ENCODE measurements at places on chromosomes 13 and 19.

DNA sequence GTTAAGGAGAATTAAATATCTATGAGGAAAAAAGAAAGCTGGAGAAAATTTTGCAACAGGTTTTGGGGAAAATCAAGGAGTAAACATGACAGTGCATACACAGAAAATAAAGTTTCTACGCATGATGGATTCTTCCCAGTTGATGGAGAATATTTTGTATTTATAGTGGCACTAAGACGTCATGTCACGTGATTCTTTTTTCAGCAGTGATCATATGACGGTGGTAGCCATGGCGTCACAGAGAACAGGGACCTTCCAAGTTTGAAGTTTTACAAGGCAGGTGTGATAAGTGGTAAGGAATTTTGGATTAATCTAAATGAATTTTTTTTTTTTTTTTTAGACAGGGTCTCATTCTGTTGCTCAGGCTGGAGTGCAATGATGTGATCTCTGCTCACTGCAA is 8.5 kb downstream of the MBD3L1 start:
- no peak for DNase-seq

DNA sequence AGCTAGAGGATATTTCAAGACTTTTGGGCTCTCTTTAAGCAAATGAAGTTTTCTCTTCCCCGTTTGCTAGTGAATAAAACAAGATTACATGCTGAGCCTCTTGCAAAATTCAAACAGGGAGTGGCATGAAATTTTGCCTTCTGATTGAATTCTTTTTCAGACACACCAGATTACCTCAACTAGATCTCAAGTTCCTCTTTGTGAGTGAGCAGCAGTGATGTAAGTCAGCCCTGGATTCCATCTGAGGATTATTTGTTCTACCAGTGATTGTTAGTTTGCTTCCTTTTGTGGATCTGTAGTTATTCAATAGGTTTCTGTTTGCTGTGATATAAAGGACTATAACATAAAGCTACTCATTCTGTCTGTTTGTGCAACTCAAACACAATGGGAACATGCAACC is 407.7 kb downstream of the LMO7 start:
- no peak for DNase-seq

DNA sequence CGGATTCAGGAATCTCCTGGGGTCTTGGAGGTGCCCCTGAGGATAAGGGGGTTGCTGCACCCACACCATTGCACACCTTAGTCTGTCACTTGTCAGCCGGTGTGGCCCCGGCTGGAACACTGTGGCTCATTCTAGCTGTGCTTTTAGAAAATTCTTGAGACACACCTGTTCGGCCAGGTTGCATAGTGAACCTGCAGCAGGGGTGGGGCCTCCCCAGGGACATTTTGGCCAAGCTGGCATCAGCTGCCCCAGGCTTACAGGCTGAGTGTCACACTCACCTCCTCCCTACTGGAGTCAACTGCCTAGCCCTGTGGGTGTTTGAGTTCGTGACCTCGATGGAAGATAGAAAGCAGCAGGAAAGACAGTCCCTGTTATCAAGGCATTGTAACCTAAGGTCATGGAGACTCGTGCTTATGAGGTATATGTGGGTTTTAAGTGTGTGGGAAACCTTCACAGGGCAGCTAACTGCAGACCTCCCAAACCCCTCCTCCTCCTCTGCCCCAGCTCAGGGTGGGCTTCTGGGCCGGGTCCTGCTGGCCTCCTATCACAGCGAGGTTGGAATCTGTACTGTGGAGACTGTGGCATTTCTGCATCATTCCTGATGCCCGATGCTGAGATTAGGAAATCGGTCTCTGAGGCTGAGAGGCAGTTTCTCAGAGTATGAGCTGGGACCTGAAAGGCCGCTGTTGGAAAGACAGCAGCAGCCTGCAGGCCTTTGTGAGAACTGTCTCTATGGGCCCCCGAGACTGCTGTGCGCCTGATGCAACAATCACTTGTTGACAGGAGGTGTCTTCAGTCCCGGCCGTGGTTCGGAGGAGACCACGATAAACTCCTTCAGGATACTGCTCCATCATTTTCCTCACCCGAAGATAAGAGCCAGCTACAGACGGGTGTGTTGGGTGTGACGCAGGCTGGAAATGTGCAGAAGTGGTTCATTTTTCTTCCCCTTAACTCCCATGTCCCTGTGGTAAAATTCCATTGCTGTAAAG is 72.2 kb downstream of the ATP11A start:
- DNase-seq: no peak

GRCh38 chr19:13463296-13463695 is 43.0 kb downstream of the CACNA1A start:
- no peak for DNase-seq

DNA sequence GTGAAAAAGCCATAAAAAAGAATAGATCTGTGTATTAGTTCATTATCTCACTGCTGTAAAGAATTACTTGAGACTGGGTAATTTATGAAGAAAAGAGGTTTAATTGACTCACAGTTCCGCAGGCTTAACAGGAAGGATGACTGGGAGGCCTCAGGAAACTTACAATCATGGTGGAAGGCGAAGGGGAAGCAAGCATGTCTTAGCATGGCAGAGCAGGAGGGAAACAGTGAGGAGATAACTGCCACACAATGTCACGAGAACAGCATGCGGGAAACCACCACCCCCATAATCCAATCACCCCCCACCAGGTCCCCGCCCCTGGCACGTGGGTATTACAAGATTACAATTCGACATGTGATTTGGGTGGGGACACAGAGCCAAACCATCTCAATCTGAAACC is 39.1 kb upstream of the EEF1AKMT1 start:
- DNase-seq: no peak

DNA sequence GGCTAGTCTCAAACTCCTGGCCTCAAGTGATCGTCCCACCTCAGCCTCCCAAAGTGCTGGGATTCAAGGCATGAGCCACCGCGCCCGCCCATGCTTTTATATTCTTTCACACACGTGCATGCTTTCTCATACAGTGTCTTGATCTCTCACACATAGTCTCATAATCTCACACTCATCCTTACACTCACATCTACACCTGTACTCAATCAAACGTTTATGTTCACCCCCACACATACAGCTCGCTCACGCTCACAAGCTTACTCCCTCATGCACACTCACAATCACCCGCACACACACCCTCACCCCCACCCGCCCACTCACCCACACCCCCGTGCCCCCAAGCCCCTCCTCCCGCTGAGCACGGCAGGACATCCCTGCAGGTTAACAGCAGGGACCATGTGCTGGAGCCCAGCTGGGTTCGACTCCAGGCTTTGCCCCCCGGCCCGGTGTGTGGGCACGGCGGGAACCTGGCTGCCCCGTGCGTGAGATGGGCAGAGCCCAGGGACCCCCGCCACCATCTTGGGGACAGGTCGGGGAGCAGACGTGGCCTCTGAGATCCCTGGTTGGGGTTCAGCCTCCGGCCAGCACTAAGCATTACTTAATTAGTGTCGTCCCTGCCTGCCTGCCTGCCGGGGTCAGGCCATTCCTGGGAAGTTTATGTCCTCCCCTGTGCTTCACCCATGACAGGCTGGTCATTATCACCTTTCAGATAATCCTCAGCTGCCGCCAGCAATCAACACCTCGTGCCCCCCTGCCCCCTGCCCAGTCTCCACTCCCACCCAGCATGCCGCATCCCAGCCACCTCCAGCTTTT is 11.4 kb downstream of the SBK2 start:
- no peak for DNase-seq

DNA sequence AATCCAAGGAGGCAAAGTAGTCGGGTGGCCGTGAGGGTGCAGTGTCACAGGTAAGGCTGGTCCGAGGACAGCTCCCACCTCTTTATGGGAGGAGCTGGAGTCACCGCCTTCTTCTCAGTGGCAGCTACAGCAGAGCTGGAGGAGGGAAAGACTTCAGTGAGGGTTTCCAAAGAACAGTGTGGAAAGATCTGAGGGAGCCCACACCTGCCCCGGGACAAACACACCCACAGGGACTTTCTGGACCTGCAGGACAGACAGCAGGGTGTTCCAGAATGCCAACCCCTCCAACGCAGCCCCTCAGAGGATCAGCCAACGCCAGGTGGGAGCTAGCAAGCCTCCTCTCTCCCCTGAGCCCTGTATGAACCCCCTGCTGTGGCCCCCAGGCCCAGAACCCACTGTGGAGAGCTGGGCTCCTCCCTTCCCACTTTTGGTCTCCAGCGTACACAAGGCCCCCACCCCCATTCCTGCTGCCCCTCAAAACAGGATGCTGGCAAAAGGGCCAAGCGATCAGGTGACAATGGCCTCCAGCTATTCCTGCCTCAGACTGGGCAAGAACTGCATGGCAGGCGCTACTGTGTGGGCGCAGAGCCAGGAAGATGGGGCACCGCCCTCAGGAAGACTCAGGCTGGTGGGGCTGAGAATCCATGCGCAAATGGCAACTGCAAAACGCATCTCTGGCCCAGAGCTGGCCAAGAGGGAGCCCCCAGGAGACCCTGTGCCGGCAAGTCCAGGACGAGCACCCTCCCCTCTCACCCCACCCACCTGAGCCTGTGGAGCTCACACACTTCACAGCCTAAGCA is 3.5 kb upstream of the CD320 start:
- DNase-seq: no peak

DNA sequence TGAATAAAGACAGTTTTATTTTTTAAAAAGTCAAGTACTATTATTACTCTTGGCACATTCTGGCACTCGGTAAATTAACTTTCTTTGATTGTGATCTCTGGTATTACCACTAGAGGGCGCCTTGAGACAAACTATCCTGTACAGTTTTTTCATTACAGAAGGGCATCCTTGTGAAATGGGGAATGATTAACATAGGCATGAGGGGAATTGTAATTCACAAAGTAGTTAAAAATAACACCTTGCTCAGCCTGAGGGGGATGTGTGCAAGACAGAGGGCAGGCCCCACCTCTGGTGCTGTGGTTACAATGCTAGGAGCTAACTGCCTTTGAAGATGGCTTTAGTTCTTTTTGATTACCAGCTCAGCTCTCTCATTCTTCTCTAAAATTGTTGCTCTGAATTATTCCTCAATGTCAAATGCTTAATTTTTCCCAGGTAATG is 24.2 kb upstream of the C1QTNF9B start:
- DNase-seq: no peak
